ENCODE measurements at places on chromosomes 16 and 17.

DNA sequence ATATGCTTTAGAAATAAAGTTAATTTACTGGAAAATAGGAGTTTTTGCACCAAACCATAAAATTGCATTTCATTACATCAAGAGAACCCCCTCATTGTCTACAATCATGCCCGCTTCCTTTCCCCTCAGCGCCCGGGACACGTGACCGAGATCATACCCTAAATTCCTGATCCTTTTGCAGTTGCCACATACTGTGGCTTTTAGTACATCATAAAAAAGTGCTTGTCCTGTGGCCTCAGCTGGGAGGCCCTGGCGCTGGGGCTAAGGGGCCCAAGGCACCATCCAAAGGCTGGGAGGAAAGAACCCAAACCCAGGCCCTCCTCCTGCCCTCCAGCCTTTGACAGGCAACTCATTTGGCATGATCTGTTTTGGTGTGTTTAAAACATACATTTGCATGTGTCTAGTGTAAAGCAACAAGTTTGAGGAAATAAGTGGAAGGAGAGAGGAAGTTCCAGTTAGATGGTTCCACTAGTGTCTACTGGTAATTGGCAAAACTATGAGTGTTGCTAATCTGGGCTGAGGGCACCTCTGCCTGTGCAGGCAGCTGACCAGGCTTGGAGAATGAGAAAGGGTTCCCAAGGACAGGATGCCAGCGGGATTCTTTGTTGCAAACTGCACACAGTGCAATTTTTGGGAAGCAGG is 6.0 kb downstream of the CDK5R1 start:
- no peak for DNase-seq

GRCh38 chr17:77493901-77494663 is 353.3 kb downstream of the SEC14L1 start:
- no peak for DNase-seq

- no peak for DNase-seq
Measured at GRCh38 chr16:22685459-22685830, 128.5 kb upstream of the HS3ST2 start.

DNA sequence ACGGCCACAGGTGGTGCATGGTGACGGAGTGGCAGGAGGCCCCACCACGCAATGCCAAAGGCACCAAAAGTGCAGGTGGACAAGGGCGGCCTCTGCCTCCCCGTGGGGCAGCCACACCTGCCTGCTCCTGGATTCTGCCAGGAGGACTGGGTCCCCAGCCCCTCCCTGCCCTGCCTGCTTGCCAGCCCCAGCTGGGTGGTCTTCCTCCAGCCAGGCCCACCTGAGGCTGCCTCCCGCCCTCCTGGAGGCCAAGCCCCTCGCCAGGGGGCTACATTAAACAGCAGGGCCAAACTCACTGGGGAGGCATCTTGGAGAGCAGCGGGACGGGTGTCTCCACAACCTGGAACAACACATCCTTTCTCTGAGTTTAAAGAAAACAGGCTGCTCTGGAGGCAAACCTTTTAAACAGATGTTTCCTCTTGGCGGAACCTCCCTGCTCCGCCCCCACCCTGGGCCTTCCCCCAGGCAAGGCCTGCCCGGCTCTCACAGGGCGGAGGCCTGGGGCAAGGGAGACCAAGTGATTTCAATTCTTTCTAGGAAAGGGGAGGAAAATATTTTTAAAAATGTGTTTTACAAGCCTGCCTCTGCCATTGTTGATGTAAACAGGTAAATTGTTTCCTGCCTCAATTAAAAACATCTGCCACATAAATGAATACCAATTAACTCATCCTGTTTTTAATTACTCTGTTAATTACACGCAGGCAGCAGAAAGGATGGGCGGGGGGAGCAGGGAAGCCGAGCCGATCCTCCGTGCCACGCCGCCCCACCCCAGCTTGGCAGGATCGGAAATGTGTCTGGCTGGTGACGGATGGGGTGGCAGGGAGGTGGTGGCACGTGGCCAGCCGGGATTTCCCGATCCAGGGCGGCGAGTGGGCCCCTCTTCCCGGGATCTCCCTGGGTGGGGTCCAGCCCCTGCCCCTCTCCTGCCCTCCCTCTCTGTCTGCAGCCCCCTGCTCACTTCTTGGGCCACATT is 54.4 kb upstream of the PABPN1L start:
- no peak for DNase-seq

DNA sequence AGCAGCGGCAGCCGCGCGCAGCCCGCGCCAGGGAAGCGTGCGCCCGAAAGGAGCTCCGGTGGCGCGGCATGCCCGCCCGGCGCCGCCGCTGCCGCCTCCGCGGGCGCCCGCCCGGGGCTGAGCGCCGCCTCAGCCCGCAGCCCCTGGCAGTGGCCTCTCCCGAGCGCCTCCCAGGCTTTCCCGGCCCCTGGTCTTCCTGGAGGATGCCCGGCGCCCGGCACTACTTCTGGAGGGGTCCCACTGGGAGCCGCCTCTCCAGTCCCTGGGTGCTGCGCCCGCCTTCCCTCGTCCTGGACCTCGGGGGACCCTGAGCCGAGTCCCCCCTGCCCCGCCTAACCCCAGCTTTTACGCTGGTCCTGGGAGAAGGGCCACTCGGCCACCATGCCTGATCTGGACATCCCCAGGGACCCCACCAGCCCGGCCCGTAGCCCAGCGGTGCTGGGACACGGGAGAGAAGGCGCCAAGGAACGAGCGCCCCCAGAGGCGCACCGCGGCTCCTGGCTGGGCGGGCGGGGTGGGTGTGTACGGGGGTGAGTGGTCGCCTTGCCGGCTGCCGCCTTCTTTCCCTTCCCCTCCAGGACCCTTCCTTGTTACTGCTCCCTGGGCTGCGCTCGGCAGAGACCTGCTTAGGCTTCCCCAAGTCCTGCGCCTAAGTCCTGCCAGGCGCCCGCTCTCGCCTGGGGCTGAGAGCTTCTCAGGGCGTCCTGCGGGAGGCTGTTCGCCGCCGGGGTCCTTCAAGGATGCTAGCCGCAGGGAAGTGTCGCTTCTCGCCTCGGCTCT is 704 bp downstream of the ASIC2 start:
- no peak for DNase-seq

DNA sequence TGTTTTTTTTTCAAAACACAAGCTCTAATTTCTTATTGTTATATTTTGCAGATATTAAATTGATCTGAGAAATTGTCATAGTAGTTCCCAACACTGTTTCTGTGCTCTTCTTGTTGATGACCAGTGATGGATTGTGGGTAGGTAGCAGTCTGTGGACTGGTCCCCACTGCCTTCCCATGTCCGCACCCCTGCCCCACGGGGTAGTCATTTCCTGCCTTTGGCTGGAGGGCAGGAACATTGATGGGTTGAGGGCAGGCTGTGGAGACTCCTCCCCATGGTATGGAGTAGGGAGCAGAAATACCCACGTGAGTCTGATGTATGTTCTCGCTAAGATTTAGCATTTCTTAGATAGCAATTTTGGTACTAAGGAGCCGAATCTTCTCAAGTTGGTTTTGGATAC is 762.0 kb downstream of the CDH8 start:
- no peak for DNase-seq

DNA sequence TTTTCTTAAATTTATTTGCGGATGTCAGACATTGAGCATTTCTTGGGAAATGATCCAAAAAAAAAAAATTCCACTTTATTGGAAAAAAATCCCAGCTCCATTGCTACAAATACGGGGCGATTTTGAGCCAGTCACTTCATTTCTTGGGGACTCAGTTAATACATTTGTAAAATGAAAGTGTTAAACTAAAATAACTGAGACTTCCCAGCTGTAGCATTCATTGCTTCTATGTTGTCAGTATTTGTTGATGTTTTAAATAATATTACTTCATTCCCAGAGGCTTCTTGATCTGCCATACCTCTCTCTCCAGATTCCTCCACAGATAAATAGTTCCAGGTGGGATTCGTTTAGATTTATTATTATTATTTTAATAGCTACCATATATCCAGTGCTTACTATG is 77.1 kb upstream of the HS3ST3A1 start:
- no peak for DNase-seq

DNA sequence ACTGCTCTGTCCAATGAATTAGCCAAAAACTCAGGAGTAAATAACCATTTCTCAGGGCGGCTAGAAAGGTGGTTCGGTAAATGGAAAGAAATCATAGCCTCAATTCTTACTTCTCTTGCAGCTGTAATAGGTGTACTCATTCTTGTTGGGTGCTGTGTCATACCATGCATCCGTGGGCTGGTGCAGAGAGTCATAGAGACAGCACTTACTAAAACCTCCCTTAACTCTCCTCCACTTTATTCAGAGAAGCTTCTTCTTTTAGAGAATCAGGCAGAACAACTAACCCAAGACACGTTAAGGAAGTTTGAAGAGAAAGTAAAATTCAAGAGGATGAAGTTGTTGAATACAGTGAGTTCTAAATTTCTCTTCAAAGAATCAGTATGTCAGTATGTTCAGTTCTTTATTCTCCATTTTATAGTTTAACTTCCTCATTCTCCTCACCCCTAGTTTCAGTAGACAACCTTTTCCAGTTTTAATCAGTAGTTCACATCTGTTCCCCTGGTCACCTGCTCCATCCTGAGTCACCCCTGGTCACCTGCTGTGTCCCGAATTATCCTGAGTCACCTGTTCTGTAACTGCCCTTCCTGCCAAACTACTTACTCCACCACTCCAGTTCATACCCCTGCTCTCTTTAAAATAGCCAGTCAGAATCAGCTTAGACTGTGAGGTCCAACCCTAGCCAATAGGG is 85.9 kb downstream of the EMP2 start:
- no peak for DNase-seq

DNA sequence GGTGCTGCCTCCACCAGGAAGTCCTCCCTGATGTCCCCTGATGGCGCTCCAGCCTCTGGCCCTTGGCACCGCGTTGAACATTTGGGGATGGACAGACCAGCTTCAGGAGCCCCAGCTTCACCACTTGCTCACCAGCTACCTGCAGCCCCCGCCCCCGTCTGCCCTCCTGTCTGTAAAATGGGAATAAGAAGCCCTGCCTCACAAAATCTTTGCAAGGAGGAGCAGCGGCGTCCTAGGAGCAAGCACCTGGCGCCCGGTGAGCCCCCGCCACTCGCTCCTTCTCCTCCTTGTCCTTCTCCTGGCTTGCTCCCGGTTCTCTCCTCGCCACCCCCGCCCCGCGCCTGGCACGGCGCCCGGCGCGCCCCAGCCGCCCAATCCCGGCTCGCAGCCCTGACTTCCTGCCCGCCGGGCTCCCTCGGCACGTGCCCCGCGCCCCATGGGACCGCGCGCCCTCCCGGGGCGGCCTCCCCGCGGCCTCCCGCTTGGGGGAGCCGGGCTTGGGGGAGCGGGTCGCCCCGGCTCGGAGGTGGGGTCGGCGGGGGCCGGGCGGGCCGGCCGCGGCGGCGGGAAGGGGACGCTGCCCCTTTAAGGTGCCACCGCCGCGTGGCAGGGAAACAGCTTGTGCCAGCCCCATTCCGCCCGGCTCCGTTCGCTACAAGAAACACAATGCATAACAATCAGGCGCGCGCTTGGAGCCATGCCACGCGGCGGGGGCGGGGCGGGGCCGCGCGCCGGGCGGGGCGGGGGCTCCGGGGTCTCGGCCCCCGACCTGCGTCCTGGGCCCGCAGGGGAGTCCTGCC is 9.1 kb upstream of the PPP1R1B start:
- no peak for DNase-seq

DNA sequence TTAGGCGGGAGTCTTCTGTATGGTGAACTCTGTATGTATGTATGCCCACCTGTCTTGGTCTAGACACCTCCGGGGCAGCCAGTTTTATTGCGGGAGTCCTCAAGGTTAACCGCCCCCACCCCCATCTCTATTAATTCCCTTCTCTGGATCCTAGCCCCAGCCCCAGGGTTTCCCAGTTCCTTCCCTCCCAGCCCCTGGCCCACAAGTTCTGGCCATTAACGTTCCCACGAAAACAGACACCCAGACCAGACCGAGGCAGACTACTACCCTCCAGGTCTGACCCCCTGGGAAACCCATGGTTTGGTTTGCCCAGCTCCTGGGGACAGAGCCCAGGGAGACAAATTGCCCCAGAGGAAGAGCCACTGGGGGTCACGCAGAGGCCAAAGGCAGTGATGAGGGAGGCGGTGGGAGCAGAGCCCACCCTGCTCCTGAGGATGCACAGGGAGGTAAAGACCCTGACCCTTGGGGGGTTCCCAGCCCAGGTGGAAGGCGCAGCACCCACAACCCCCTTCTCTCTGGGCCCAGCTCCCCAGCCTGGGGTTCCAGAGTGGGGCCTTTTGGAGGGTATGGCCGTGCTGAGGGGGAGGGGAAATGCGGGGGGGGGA is 8.5 kb downstream of the TBKBP1 start:
- no peak for DNase-seq

DNA sequence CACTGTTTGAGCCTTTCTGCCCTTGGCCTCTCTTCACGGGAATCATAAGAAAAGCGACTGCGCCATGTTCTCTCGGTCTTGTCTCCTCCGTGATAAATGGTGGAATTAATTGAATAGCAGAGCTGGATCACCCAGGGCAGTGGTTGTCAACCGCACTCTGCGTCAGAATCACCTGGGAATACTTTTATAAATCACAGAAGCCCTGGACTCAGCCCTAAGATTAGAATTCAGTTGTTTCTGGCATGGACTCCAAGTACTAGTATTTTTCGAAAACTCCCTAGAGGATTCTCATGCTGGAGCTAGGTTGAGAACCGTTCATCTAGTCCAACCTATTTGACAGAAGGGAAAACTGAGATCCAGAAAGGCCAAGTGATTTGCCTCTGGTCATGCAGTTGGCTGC is 64.1 kb downstream of the SPACA3 start:
- DNase-seq, result no peak

- DNase-seq, result no peak
Measured at GRCh38 chr17:41939693-41940090, 9.3 kb downstream of the ODAD4 start.

DNA sequence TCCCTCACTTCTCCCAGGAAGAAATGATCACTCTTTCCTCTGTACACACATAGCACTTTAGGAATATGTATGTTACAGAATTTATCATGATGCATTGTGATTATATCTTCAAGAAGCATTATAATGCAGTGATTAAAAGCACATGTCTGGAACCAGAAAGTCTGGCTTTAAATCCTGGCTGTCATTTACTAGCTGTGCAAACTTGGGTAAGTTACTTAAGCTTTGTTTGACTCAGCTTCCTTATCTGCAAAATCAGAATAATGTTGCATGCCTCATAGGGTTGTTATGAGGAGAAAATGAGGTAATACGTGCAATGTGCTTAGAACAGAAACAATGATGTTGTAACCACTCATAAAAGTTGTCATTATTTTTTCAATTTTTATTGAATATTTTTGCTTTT is 156.3 kb upstream of the ZKSCAN2 start:
- DNase-seq, result no peak

GRCh38 chr17:534071-534691 is 180.5 kb downstream of the VPS53 start:
- no peak for DNase-seq

DNA sequence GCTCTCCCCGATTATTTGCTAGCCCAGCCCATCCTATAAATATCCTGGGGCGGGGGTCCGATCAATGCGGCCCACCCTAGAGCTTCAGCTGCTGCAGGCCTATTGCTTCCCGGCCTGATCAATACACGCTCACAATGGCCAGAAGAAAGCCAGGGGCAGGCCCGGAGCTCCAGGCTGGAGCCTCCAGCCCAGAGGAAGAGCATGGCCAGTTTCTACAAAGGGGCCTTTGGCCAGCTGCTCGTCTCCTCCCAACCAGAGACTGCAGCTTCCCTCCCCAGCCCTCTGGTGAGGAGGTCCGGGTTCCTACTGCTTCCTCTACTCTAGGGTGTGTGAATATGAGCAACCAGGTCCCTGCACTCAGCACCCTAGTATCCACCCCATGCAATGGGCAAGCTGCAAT is 36.7 kb downstream of the SALL1 start:
- no peak for DNase-seq

- DNase-seq, result no peak
Measured at GRCh38 chr17:50259477-50260324, 14.6 kb upstream of the TMEM92 start.

- no peak for DNase-seq
Measured at GRCh38 chr17:57778306-57778705, 33.2 kb upstream of the CCDC182 start.

GRCh38 chr17:19014628-19015215 is 10.2 kb upstream of the FAM83G start:
- DNase-seq, result no peak
